ENCODE measurements at places on chromosomes 1 and 21.

DNA sequence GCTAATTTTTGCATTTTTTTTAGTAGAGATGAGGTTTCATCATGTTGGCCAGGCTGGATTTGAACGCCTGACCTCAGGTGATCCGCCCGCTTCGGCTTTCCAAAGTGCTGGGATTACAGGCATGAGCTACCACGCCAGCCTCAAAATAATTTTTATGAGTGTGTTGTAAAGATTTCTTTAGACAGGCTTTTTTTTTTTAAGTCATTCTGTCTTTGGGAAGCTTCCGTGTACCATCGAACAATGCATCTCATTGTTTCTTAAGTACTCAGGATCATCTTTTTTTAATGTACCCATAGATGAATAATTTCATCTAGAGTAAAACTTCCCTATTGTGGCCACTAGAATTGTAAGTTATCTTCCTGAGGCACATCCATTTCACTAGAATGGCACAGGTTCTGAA is 19.6 kb upstream of the SDC3 start:
- no peak for DNase-seq

GRCh38 chr1:167248707-167249642 is 28.3 kb downstream of the POU2F1 start:
- DNase-seq: no peak

- DNase-seq: peak; percentile 85
Measured at GRCh38 chr1:150149271-150150132, at the start of gene PLEKHO1. Gene PLEKHO1 (plus strand): TSS chr1:150149916. CDS start chr1:150150258, 342 bp downstream.

- no peak for DNase-seq
Measured at GRCh38 chr21:45142469-45143308, 68.3 kb downstream of the ADARB1 start.

GRCh38 chr1:145879775-145880174 is 5.9 kb downstream of the ANKRD35 start:
- DNase-seq: no peak

GRCh38 chr1:189429610-189430009 is 1048.1 kb downstream of the BRINP3 start:
- no peak for DNase-seq

- DNase-seq: no peak
Measured at GRCh38 chr1:47643306-47644211, 205.7 kb downstream of the FOXD2 start.

- no peak for DNase-seq
Measured at GRCh38 chr1:94988356-94988755, 61.4 kb upstream of the CNN3 start.

- DNase-seq: no peak
Measured at GRCh38 chr1:232577772-232578171, 52.2 kb downstream of the SIPA1L2 start.
